HT1080 (cell line): ENCODE measurements at places on chromosomes 2 and 18. TPM values are rescaled to one million over a fixed set of nuclear protein-coding genes. Genes with fewer than 3 reads are reported as not detected.
A peak's percentile ranks its signal among the peaks of the same experiment; 100 is the strongest.

DNA sequence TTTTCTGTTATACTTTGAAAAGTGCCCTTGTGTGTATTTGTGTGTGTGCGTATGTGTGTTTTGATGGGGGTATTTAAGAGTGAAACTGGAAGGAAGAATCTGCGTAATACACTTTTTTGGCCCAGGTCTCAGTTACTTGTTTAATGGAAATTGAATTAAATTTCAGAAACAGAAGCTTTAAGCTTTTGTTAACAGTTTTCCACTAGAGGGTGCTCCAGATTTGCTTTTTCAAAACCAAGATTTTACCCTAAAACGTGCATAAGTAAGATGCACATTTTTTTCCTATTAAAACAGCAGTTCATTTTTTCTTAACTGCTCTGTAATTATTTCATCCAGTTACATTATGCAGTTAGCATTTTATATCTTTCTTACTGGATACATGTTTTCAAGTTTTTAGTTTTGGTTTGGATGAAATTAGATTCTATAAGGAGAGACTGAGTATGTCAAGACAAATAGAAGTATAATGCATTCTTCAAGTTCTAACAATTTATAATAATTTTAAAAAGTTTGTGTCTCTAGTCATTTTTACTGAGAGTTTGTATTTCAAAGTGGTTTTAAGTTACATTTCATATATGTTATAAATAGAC, 97.2 kb downstream of the PIK3C3 start:
- DNase-seq: peak; percentile 11

Gene SLC25A12
- 22.7 and 26.9 TPM in 2 replicates for total RNA-seq

GRCh38 chr2:239966029-239966852, 58.9 kb downstream of the NDUFA10 start:
- DNase-seq: no peak

Gene CD207
- not detected in 2 replicates for total RNA-seq

- DNase-seq: peak; percentile 40
Observed at GRCh38 chr2:240435457-240435947, at the start of gene GPC1. GPC1 (plus strand) TSS chr2:240435663; CDS start chr2:240435919, 256 bp downstream.

Gene ZNF516
- total RNA-seq: 4.0 and 5.3 TPM in 2 replicates

Gene GTF3C2
- total RNA-seq: 52.9 and 72.5 TPM in 2 replicates

DNA sequence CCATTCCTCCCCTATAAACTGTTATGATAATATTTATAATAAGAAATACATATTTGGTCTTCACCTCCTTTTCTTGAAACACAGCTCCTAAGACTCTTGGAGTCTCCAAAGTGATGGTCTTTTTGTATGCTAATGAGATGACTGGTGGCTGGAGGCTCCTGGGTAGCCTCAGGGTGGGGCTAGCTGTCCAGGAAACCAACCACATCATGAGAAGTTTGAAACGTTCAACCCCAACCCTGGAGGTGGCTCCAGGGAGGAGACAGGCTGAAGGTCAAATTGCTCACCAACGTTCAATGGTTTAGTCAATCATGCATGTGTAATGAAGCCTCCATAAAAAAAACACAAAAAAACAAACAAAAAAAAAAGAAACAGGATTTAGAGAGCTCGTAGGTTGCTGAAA, 298.7 kb upstream of the MGAT5 start:
- DNase-seq: no peak

- DNase-seq: peak; percentile 96
Observed at GRCh38 chr2:220334210-220334609, 706.8 kb downstream of the SLC4A3 start.

- peak; percentile 70 for DNase-seq
Observed at GRCh38 chr2:18356676-18357075, 203.8 kb downstream of the RDH14 start.

Gene KLHL30
- total RNA-seq: not detected in 2 replicates

DNA sequence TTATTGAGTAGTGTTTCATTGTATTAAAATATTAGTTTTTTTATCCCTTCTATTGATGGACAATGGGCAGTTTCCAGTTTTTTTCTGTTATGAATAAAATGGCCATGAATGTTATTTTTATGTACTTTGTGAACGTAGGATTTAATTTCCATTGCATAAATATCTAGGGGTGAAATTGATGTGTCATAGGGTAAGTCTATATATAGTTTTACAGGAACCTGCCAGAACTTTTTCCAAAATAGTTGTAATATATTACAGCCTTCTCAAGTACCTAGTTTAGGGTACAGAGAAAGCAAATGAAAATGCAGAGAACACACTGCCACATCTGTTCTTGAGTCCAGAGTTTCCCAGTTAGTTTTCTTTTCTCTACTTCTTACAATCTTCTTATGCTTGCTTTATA, 378.6 kb downstream of the MEIS1 start:
- DNase-seq: no peak
